ENCODE measurements at places on chromosomes 7 and 10.

DNA sequence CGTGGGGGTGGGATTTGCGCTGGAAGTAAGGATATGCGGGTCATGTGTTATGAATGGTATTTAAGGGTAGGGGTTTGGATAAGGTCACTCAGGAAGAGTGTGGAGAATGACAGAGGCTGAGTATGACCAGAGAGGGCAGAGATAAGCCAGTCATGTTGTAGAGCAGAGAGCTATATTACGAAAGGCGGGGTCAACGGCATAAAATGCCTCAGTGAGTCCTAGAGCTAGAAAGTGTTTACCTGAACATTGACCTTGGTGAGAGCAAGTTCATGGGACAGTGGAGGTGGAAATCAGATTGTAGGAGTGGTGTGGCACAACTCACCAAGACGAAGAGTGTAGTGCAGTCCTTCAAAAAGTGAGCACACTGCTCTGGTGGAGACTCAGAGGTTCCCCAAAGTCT lies 13.8 kb downstream of the LMOD2 start:
- no peak for DNase-seq

GRCh38 chr7:18425838-18426445 lies 69.6 kb upstream of the HDAC9 start:
- no peak for DNase-seq

- no peak for DNase-seq
Measured at GRCh38 chr7:100464791-100465190, 731 bp upstream of the SPACDR start.

- DNase-seq: peak; percentile 82
Measured at GRCh38 chr7:130912862-130913638, 179.0 kb upstream of the KLF14 start.

DNA sequence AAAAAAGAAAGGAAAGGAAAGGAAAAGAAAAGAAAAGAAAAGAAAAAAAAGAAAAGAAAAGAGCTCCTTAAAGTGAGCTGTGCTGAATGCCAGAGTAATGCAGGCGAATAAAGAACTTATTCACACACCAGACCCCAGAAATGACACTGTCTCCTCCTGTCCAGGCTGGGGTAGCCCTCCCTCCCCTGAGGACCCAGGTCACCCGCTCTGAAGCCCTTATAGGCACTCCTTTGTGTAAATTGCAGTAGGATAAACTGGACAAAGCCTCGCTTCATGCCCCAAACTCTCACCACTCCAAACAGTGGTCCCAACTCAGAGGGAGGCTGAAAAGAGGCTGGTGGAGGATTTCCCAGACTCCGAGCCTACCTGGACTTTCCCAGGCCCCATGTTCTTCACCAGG lies 46.3 kb downstream of the PKD1L1 start:
- no peak for DNase-seq

- DNase-seq: no peak
Measured at GRCh38 chr7:4136036-4136435, 546.1 kb upstream of the FOXK1 start.

DNA sequence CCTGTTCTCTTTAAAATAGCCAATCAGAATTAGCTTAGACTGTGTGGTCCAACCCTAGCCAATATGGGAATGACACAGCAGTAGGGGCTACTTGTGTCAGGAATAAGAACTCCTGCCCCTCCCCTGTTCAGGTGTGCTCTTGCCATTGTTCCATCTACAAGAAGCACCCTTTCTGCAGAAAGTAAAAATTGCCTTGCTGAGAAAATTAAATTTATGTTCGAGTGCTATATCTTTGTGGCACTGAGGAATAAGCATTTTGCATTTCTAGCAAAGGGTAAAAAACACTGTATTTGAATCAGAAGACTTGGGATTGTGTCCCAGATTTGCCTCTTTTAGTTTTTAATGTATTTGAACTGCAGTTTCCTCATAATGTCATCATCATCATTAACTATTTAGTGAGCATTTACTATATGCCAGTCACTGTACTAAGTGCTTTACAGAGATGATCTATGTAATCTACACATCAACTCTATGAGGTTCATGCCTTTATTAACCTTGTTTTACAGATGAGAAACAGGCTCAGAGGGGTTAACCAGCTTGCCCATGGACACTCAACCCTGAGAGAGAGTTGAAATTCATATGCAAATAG lies 28.9 kb upstream of the XRCC2 start:
- DNase-seq: no peak

DNA sequence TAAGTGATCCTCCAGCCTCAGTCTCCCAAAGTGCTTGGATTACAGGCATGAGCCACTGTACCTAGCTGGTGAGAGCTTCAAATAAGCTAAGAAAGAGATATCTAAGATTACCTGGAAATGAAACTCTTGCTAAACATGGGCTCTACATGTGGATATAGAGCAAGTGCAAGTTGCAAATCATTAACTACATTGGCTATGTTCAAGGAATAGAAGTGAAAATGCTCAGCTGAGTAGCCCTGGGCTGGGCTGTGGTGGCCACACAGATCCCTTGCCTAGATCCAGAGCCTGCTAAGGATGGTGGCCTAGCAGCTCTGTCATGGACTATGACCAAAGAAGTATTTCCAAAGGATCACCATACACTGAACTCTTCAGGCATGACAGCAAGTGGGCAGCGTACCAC lies 209.3 kb downstream of the PLXNA4 start:
- no peak for DNase-seq

DNA sequence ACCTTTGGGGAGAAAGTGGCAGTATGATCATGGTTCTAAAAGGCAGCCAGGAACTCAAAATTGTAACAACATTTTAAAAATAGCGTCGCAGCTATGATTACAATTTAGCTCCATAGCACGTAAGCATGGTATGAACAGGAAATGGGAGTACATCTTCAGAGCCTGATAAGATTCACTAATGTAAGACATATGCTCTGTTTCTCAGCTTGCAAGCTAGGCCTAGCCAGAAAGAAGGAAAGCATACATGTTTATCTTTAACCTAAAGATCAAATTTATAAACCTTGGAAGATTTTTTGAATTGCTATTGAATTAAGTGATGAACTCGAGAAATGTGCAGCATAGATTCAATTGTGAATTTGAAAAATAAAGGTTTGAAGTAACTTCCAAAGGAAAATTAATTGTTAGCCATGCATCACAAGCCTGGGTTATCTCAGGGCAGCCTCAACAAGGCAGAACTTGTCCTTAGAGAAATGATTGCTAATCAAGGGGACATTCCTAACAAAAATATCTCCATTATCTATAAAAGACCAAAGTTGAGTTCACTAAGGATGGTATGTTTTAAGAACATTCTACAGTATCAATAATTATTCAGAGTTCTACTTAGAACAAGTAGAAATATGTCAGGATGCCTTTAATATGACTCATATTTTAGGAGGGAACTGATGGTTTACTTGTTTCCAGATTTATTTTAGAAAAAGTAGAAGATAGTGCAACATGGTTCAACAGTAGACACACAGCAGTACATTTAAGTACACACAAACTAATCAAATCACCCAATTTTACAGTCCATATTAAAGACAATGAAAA lies 38.8 kb upstream of the SEPTIN7 start:
- DNase-seq: peak; percentile 27

DNA sequence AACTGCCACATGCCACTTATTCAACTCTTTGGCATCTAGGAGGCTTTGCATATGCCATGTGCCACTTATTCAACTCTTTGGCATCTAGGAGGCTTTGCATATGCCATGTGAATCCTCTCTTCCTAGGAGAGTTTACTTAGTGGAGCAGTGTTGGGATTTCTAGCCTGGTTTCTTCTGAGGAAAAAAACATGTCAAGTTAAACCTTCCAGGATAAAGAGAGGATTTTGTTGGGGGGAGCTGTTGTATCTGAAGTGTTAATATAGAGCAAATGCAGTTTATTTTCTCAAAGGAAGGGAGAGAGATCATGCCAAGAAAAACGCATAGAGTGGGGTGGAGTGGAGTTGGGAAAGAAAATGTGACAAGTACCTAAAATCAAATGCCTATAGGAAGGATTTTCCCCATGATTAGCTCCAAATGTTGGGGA lies 91.5 kb downstream of the MCU start:
- no peak for DNase-seq

GRCh38 chr7:151207804-151208203 lies 2.5 kb downstream of the H2BK1 start:
- DNase-seq: no peak

GRCh38 chr7:44678471-44679179 lies 70.0 kb upstream of the ZMIZ2 start:
- DNase-seq: peak; percentile 86

DNA sequence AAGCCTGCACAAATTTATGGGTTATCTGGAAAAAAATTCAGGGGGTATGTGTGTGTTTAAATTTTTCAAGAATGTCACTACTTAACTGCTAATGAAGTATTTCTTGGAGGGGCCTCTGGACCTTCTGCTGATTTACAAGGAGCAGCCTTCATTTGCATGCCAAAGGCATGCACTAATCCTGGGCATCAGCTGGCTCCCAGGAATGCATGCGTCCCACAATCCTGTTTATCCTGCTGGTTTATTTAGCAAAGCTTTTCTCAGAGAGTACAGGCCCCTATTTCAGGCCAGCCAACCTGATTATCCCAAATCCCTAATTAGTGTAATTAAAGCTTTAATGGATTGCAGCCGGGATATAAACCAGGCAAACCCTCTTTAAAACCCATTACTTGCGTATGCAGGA lies 170.4 kb downstream of the TAX1BP1 start:
- peak; percentile 40 for DNase-seq

GRCh38 chr7:82441669-82442478 lies 1.7 kb downstream of the CACNA2D1 start:
- peak; percentile 4 for DNase-seq

DNA sequence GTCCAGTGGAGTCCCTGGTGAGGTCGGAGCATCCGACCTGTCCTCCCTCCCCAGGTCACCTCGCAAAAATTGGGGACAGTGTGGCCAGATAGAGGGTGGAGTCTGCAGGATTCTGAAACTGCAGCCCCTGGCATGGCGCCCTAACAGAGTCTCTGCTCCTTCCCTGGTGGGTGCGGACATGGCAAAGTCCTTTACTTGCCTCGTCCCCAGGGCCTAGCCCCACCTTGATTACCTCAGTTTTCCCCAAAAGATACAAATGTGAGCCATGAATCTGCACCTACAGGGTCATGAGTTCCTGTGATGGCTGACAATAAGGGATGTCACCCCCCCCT lies 47.7 kb downstream of the NPVF start:
- DNase-seq: no peak

DNA sequence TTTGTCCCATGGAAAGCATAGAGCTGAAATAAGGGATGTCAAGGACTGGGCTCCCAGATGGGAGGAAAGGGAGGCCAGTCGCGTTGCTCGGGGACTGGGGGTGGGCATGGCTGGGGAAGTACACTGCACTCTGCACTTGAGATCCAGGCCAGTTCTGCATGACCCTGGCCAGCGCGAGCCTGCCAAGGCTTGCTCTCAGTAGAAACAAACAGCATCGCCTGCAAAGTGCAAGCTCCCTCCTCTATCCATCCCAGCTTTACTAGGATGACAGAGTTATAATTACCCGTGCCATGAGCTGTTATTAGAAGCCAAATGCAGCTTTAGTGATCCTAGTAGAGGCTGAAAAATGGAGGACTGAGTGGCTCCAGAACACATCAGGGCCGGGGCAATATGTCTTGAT lies 43.9 kb upstream of the PDCD4 start:
- no peak for DNase-seq

- no peak for DNase-seq
Measured at GRCh38 chr10:51691135-51691534, 8.3 kb downstream of the CSTF2T start.

- peak; percentile 85 for DNase-seq
Measured at GRCh38 chr10:97648562-97649404, 8.3 kb downstream of the PI4K2A start.

- DNase-seq: peak; percentile 19
Measured at GRCh38 chr7:76386691-76387260, 22.7 kb downstream of the SSC4D start.

DNA sequence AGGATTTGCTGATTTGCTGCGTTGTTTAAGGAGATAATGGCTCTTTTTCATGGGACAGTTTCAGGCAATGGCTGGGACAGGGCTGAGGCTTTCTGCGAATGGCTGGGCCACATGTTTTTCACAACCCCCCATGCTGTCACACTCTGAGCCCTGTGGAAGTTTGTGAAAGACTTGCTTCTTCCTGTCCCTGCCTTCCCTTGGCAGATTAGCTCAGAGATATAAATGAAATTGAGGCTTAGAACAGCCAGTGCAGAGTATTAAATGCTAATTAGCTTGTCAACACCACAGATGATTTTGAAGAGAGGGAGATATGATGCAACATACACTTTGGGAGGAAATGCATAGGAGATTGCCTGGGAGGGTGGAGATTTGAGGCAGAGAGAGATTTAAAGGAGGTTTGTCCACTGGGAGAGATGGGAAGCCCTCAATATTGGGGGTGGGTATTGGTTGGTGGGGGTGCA lies 232.0 kb downstream of the SH2D4B start:
- DNase-seq: no peak

- no peak for DNase-seq
Measured at GRCh38 chr10:96152437-96152836, 22.3 kb downstream of the ZNF518A start.

DNA sequence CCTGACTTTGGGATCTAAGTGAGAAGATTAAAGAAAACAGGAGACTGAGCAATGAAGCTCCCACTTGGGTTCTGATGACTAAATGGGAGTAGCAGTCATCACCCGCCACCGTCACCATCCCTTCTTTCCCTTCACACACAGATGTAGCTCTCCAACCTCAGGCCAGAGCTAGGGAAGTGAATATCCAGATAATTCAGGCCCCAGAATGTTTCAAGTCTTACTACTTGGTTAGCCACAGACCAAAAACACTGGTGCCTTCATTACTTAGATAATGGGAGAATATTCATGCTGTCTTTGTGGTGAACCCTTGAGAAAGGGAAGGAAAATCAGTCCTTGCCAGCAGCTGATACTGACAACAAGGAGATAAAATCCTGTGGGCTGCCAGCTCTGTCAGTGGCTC lies 100.7 kb downstream of the OSBPL3 start:
- DNase-seq: no peak

DNA sequence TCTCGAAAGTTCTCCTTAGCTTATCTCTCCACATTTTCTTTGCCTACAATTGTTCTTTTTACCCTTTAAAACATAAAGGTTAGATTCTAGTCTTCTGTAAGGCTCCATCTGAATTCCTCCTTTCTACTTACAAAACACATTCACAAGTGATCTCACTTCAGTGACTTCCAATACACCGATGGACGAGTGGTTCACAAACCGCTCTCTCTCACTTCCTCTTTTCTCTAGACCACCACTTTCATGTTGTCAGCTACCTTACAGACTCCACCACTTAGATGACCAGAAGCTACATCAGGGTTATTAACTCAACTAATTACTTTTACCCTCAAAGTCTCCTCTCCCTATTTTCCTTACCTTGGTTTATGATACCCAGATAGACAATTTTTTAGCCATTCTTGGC lies 11.8 kb downstream of the MET start:
- DNase-seq: no peak

DNA sequence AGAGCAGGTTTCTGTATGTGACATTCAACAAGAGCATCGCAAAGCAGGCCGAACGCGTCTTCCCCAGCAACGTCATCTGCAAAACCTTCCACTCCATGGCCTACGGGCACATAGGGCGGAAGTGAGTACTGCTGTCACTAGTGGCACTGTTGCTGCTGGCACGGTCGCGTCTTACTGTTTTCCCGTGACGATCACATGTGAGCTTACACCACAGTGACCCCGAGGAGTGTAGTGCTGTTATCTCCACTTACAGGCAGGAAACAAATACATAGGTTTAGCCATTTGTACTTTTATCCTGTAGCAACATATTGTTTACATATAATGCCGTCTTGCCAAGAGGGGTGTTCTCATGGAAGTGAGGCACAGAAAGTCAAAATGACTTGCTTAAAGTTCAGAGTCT lies 25.4 kb downstream of the FBH1 start:
- no peak for DNase-seq
